ENCODE measurements at places on chromosomes 7 and 10.

DNA sequence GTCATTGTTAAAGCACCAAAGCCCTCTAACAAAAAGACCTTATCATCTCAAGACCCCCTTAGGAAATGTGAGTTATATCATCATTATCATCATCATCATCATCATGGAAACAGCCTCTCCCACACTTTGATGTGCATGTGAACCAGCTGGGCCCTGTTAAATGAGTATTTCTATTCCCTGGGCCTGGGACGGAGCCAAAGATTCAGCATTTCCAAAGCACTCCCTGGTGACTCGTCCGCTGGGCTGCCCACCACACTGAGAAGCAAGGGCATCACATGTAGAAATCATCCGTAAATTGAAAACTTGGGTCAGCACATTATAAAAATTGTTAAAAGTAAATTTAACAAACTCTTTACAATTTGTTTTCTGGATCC lies 88.6 kb downstream of the PTPRN2 start:
- DNase-seq = no peak

DNA sequence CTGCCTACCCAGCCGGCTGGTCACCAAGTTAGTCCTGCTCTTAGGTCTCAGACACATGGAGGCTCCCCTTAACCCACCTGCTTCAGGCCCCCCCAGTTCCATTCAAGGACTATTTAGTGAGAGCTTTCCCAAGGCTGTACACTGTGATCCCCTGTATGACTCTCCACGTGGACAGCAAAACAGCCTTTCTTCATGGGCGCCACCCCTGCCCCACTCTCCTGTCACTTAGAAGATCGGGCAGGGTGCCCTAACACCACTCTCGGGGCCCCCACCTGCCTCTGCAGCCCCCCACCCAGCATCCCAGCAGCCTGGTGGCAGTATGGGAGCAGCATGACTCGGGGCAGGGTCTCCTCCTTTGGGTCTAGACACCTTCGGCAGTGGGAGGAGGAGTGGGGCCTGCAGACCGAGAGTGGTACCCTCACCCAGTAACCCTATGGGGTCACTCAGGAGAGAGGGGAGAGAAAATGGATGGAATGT lies 116.6 kb downstream of the PTPN20 start:
- no peak for DNase-seq

- DNase-seq = no peak
These were observed 1074.1 kb upstream of the AUTS2 start for GRCh38 chr7:68524126-68524525.

GRCh38 chr7:153808117-153808516 lies 244.1 kb upstream of the DPP6 start:
- DNase-seq = no peak

GRCh38 chr10:123389520-123389919 lies 235.3 kb downstream of the BUB3 start:
- DNase-seq = no peak

All from inflammatory macrophage treated with lipopolysaccharide for 4 hours (primary cell).